ENCODE measurements at places on chromosomes 16 and 17.
A peak's percentile ranks its signal among the peaks of the same experiment; 100 is the strongest.

- no peaks in the 10 kb centered on the region for H3K4me1 ChIP-seq
- no peaks in the 10 kb centered on the region for H3K27me3 ChIP-seq
- peak overlapping the region; percentile 50 for H3K27ac ChIP-seq
- H3K4me3 ChIP-seq = peak overlapping the region; percentile 55
Measured at GRCh38 chr17:8629371-8630226, 926 bp downstream of the MYH10 start.

GRCh38 chr17:1829216-1829591 is 498 bp downstream of the SMYD4 start:
- H3K4me3 ChIP-seq = peak overlapping the region; percentile 77
- H3K4me1 ChIP-seq = peaks cover 33% of the 10 kb centered on the region
- peaks cover 33% of the 10 kb centered on the region for H3K36me3 ChIP-seq
- peak overlapping the region; percentile 94 for H3K27ac ChIP-seq
- no peak for DNase-seq

DNA sequence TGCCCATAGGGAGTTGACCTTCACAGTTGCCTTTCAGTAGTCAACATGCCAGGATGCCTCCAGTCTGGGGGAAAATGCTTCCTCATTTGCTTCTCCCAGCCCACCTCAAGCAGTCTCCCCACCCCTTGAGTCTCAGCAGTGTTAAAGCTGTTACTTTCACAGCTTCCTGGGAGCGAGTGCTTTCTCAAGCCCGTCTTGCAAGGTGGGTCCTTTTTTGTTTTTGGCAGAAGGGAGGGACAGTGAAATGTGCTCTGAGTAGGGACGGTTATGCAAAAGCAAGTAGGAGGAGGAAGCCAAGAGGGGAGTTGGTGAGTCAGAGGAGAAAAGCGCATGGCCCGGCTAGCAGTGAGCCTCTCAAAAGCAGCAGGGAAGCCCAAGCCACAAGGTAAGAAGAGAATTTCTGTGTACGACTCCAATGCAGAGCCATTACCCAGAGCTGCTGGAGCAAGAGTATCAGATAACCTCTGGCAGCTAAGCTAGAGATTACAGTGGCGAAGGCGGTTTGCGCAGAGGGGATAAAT is at the start of gene CHST4:
Gene CHST4 (plus strand): TSS at position 316 of the 521 bp plus-strand sequence. CDS start 10,252 bp downstream, outside the sequence.
- no peak within 1 kb of the TSS for H3K4me3 ChIP-seq
- H3K4me1 ChIP-seq = peaks cover 12% of the 10 kb centered on the region
- no peaks in the 10 kb centered on the region for H3K36me3 ChIP-seq
- no peaks in the 10 kb centered on the region for H3K27me3 ChIP-seq

- H3K27ac ChIP-seq = no peak overlapping the region
- DNase-seq = no peak
- H3K4me3 ChIP-seq = no peak overlapping the region
- peaks cover 47% of the 10 kb centered on the region for H3K36me3 ChIP-seq
Measured at GRCh38 chr16:1656808-1657617, 21.1 kb upstream of the JPT2 start.

DNA sequence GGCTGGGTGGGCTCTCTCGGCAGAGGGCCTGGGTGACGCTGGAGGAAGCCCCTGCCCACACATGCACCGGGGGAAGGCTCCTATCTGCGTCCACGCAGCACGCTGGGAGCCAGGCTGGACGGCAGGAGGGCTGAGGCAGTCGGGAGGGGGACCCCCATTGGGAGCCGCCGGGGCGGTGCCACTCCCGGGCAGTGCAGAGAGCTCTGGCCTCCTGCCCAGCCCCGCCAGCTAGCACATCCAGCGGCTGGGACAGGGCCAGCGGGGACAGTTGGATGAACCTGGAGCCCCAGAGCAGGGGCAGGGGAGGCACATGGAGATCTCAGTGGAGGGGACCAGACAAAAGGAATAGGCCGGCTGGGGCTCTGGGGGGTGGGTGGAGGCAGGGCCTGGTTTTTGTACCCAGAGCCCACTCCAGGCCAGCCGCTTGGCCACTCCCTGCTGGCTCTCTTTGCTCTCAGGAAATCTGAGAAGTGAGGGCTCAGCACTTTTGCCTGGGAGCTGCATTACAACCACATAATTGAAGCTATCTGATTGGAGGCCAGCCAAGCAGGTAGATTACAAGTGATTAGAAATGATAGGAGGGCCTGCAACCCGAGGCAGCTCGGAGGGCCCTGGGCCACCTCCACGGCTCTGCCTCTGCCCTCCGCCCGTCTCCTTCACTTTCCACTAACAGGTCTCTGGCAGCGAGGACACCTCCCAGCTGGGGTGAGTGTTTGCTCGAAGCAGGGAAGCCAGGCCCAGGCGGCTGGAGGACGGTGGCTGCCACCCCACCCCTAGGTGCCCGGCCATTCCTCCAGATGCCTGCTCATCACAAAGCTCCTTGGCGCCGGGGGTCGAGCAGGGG is 40.1 kb downstream of the ENGASE start:
- H3K27ac ChIP-seq = no peak overlapping the region
- H3K36me3 ChIP-seq = no peaks in the 10 kb centered on the region
- no peaks in the 10 kb centered on the region for H3K27me3 ChIP-seq
- H3K4me1 ChIP-seq = peaks cover 10% of the 10 kb centered on the region

GRCh38 chr16:79601931-79602627 is 1.5 kb upstream of the MAF start:
- H3K36me3 ChIP-seq = no peaks in the 10 kb centered on the region
- peaks cover 10% of the 10 kb centered on the region for H3K4me1 ChIP-seq
- DNase-seq = no peak

GRCh38 chr16:50627419-50627818 is 53.7 kb downstream of the SNX20 start:
- H3K36me3 ChIP-seq = no peaks in the 10 kb centered on the region
- H3K4me3 ChIP-seq = no peak overlapping the region
- DNase-seq = no peak
- H3K4me1 ChIP-seq = peaks cover 25% of the 10 kb centered on the region
- H3K27ac ChIP-seq = no peak overlapping the region
- H3K27me3 ChIP-seq = no peaks in the 10 kb centered on the region

GRCh38 chr17:77266213-77266612 is 125.4 kb downstream of the SEC14L1 start:
- no peaks in the 10 kb centered on the region for H3K4me1 ChIP-seq
- H3K27ac ChIP-seq = no peak overlapping the region
- no peaks in the 10 kb centered on the region for H3K27me3 ChIP-seq
- no peak for DNase-seq
- no peak overlapping the region for H3K4me3 ChIP-seq
- no peaks in the 10 kb centered on the region for H3K36me3 ChIP-seq

DNA sequence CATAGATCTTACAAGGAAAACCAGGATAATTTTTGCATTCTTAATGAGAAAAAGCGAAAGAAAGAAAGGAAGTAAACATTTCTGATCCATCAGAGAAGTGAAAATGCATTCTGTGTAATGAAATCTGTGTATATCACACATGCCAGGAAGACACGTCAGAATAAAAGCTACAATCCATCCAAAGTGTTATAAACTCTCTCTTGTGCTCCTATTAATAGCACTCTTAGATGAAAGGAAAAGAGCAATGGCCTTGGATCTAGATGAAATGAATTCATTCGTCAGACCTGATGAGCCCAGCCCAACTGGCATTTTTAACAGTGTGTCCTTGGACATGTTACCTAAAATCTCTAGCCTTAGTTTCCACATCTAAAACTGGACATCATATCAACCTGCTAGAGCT is 885.5 kb downstream of the CDH11 start:
- no peak overlapping the region for H3K4me3 ChIP-seq
- DNase-seq = no peak
- H3K27ac ChIP-seq = no peak overlapping the region
- no peaks in the 10 kb centered on the region for H3K4me1 ChIP-seq
- H3K27me3 ChIP-seq = no peaks in the 10 kb centered on the region
- no peaks in the 10 kb centered on the region for H3K36me3 ChIP-seq

DNA sequence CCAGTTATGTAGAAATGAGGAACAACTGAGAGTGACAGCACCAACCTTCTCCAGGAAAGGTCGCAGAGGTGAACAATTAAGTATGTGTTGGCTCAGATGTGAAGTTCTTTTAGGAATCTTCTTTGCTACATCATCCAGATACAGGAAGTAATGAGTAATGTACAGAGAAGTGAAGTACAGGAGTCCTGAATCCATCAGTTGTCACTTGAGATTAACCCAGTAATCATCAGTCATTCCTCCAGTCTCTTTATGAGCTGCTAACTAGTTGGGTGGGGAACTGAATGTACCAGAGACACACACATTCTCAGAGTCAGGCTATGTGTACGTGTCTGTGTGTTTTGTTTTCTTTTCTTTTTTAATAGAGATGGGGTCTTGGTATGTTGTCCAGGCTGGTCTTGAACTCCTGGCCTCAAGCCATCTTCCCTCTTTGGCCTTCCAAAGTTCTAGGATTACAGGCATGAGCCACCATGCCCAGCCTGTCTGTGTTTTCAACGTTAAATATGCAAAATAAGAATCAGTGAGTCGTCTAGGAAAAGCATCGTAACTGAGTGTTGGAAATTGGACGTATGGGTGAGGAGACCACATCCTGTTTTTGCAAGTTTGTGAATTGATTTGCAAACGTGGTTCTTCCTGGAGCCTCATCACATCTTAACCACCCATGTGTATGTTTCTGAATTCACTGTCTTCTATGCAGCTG is 19.9 kb downstream of the ZNF200 start:
- no peak overlapping the region for H3K4me3 ChIP-seq
- no peaks in the 10 kb centered on the region for H3K4me1 ChIP-seq
- H3K27me3 ChIP-seq = peaks cover 3% of the 10 kb centered on the region
- H3K27ac ChIP-seq = peak overlapping the region; percentile 16
- H3K36me3 ChIP-seq = no peaks in the 10 kb centered on the region

GRCh38 chr16:79195938-79196337 is 404.6 kb downstream of the MAF start:
- no peaks in the 10 kb centered on the region for H3K36me3 ChIP-seq
- H3K4me1 ChIP-seq = no peaks in the 10 kb centered on the region
- DNase-seq = no peak
- H3K27me3 ChIP-seq = no peaks in the 10 kb centered on the region

GRCh38 chr17:2202302-2202995 is 101.1 kb downstream of the SMG6 start:
- no peak overlapping the region for H3K27ac ChIP-seq
- no peak for DNase-seq
- H3K36me3 ChIP-seq = peaks cover 35% of the 10 kb centered on the region
- H3K4me3 ChIP-seq = no peak overlapping the region
- no peaks in the 10 kb centered on the region for H3K27me3 ChIP-seq

DNA sequence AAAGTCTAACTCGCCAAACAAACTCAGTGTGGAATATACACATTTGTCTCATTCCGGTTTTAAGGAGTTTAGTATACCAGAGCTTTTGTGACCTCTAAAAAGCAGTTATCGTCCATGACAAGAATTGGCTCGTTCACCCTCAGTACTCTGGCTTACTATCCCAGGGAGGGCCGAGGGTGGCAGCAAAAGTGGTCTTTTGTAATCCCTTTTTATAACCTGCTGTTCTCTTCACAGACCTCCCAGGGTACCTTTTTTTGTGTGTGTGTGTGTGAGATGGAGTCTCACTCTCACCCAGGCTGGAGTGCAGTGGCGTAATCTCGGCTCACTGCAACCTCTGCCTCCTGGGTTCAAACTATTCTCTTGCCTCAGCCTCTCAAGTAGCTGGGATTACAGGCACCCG is 8.9 kb downstream of the NMT1 start:
- H3K4me1 ChIP-seq = peaks cover 82% of the 10 kb centered on the region
- H3K27ac ChIP-seq = no peak overlapping the region

DNA sequence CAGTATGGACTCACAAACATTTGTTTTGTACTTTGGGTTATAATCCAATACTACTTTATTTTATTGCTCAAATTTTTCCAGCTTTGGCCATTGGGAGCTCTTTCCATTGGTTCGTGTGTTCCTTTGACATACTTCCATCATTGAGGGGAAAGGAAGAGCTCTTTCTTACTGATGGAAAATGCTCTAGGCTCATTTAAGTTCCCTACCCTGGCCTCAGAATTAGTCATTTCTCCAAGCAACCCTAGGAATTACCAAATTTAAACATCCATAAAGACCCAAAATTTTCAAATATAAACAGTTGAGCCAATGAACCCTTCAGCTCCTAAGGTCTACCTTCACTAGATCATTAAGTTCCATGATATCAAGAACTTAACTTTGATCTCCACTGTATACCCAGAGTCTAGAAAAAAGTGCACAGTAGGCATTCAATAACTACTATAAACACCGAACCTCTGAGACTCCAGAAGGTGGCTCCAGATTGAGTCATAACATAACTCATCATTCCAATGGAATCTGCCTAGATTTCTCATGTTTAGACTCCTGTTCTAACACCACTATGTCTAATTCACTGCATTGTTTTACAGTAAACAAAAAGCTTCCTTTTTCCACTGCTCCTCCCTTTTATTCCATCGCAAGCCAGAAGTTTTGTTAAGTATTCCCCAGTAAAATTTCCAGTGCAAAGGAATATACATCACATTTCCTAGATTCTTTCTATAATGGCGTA is 39.0 kb downstream of the SMURF2 start:
- H3K27me3 ChIP-seq = no peaks in the 10 kb centered on the region
- H3K36me3 ChIP-seq = no peaks in the 10 kb centered on the region
- no peak overlapping the region for H3K27ac ChIP-seq

DNA sequence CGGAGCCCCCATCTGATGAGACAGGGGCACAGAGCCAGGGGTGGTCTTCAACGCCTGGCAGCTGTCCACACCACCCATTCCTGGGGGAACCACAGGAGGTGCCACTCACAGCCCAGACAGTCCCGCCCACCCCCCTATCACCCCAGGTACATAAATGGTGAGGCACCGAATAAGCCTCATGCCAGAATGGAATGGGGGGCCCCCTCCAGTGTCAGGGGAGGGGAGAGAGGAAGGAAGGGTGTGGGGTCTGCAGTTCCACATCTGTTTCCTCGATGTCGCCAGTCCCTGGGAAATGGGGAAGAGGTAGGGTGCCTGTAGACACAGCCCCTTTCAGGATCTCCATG is 1.7 kb downstream of the TMC6 start:
- peaks cover 46% of the 10 kb centered on the region for H3K36me3 ChIP-seq
- peaks cover 63% of the 10 kb centered on the region for H3K4me1 ChIP-seq
- no peaks in the 10 kb centered on the region for H3K27me3 ChIP-seq
- peak overlapping the region; percentile 80 for H3K27ac ChIP-seq
- DNase-seq = no peak

DNA sequence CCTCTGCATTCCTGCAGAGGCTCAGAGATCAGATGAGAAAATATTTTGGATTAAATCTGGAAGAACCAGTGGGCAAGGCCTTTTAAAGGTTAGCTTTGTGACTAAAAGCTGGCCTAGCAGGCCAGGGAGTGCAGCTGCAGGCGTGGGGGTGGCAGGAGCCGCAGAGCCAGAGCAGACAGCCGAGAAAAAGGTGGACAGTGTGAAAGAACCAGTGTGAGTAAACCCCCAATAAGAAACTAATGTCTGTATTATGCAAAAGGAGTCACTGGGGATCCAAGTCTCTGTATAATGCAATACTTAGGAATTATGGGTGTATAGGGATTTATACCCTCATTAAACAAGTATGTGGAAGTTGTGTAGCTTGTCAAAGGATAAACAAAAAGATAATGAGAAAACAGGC is 21.4 kb upstream of the SPACA3 start:
- H3K27me3 ChIP-seq = no peaks in the 10 kb centered on the region
- no peaks in the 10 kb centered on the region for H3K4me1 ChIP-seq
- no peak overlapping the region for H3K27ac ChIP-seq
- no peaks in the 10 kb centered on the region for H3K36me3 ChIP-seq
- H3K4me3 ChIP-seq = no peak overlapping the region
- DNase-seq = no peak

Data from esophagus squamous epithelium (tissue), 5 donors.